ENCODE measurements at places on chromosomes 7 and 10.

DNA sequence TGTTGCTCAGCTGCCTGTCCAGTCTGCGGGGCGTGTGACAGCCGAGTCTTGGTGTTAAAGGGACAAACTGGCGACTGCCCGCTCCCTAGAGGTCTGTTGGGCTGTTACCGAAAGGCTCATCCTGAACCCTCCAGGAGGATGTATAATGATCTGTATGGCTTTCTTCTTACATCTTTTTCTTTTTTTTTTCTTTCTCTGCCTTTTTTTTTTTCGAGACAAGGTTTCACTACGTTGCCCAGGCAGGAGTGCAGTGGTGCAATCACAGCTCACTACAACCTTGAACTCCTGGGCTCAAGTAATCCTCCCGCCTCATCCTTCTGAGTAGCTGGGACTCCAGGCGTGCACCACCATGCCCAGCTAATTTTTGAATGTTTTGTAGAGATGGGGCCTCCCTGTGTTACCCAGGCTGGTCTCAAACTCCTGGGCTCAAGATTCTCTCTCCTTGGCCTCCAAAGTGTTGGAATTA lies 857 bp downstream of the INTS15 start:
- DNase-seq, result no peak
- H3K4me3 ChIP-seq, result peak overlapping the region; percentile 73
- H3K27ac ChIP-seq, result peak overlapping the region; percentile 59

- no peak overlapping the region for H3K4me3 ChIP-seq
- H3K27ac ChIP-seq, result no peak overlapping the region
- no peaks in the 10 kb centered on the region for H3K27me3 ChIP-seq
- no peaks in the 10 kb centered on the region for H3K36me3 ChIP-seq
Observed at GRCh38 chr10:44300666-44301649, 83.9 kb downstream of the CXCL12 start.

DNA sequence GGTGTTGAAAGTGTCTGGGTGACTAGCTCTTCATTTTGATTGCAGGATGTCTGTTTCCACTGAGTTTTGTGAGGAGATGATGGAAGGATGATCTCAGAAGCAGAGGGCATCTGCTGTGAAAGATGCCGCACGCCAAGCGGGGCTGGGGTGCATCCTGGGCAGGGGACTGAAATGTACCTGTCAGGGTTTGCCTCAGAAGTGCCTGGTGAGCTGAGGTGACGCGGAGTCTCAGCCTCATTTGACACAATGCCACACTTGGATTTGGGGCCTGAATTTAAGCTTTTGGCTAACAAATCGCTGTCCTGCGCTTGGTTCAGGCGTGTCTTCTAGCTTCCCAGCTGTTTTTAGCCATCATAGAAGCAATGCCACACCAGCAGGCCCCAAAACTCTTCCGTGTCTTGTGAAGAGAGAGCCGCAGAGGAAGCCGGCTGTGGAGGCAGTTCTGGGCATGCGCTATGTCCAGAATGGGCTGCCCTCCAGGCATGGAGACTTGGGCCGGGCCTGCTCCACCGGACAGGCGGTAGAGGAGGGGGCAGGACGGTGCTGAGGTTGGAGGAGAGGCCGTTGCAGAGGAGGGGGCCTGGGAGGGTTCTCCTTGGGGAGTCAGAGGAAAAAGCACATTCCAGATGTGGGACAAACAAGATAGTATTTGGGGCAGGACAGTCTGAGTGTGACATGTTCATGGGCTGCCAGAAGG lies 31.2 kb downstream of the WDR86 start:
- peaks cover 43% of the 10 kb centered on the region for H3K36me3 ChIP-seq
- peaks cover 7% of the 10 kb centered on the region for H3K27me3 ChIP-seq
- H3K27ac ChIP-seq, result no peak overlapping the region
- DNase-seq, result no peak
- H3K4me3 ChIP-seq, result no peak overlapping the region
- H3K4me1 ChIP-seq, result peaks cover 21% of the 10 kb centered on the region

DNA sequence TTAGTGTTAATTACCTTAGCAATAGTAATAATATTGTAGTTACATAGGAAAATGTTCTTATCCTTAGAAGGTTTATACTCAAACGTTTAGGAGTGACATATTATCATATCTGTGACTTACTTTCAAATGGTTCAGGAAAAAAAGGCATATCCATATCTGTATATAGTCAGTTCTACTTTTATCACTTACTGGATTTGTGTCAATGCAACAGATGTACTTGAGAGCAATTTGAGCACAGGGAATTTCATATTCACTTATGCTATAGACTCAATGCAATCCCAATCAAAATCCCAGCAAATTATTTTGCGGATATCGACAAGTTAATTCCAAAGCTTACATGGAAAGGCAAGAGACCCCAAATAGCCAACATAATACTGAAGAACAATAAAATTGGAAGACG lies 10.0 kb downstream of the DENND11 start:
- no peak for DNase-seq
- no peak overlapping the region for H3K4me3 ChIP-seq
- no peaks in the 10 kb centered on the region for H3K27me3 ChIP-seq
- H3K36me3 ChIP-seq, result peaks cover 13% of the 10 kb centered on the region
- H3K27ac ChIP-seq, result no peak overlapping the region
- H3K4me1 ChIP-seq, result peaks cover 3% of the 10 kb centered on the region

DNA sequence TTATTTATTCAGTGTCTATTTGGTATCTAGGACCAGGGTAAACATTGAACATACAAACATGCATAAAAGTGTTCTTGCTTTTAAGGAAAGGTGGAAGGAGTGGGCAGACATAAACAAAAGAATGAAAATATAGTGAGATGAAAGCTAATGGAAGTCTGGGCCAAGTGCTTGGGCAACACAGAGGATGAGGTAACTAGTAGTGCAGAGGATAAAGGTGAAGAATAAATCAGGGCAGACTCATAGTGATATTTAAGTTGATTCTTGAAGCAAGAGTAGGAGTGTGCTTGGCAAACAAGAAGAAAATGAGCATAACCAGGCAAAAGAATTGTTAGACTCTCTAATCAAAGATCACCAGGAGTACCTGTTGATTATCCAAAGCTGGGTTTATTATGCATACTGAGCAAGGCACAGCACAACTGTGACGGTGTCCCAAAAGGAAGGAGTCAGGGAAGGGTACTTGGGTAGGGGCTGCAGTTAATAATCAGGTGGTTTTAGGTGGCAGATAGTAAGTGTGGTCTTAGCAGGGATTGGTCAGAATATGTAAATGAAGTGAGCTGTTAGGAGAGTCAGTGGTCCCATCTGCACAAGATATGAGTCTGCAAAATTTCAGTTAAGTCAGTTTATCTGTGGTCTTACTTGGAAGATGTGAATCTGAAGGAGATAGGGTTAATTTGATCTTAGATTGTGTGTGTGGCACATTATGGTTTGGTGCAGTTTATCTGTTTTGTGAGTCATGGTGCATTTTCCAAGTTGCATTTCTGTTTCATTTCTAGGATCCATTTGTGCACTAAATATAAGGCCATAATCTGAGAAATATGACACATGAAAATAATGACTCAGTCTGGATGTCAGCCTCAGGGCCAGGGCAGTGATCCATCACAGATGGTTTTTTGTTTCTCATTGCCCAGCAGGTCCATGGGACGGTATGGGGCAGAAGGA lies 30.6 kb upstream of the TAX1BP1 start:
- no peaks in the 10 kb centered on the region for H3K27me3 ChIP-seq
- H3K4me1 ChIP-seq, result no peaks in the 10 kb centered on the region
- H3K4me3 ChIP-seq, result no peak overlapping the region
- DNase-seq, result no peak

Data from CD4-positive, alpha-beta T cell (primary cell).